ENCODE measurements at places on chromosomes 5 and 9.
A peak's percentile ranks its signal among the peaks of the same experiment; 100 is the strongest.

DNA sequence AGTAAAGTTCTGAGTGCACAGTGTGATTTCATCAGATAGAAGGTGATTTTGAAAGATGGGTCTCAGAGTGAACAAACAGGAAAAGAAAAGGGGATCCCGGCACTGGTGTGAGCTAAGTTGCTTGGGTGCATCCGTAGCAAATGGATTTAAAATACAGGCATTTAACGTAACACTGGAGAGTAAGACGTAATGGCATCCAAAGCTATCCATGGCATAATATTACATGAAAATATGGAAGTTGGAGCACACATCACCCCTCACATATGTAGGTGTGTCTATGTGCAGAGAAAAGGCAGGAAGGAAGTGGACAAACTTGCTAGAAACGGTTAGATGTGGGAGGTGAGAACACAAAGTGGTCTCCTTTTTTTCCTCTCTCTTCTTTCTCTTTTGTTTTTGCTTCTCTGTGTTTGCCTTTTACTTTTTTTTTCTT is 38.2 kb upstream of the SEMA4D start:
- DNase-seq = no peak

GRCh38 chr5:77031891-77032290 is 1.7 kb downstream of the AGGF1 start:
- no peak for DNase-seq

DNA sequence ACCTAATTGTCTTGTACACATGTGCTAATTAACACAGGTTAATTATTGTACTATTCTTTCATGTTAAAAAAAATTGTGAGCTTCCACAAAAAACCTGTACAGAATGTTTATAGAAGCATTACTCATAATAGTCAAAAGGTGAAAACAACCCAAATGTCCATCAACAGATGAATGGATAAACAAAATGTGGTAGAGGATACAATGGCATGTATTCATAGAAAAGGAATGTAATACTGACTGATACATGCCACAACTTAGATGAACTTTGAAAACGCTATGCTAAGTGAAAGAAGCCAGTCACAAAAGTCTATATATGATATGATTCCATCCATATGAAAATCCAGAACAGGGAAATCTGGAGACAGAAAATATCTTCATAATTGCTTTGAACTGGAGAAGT is 25.6 kb downstream of the RRAGA start:
- DNase-seq = no peak

GRCh38 chr5:76175821-76176403 is 92.7 kb downstream of the SV2C start:
- DNase-seq = no peak

- peak; percentile 89 for DNase-seq
These were observed 11.3 kb upstream of the ANGPTL2 start for GRCh38 chr9:127133739-127134167.

DNA sequence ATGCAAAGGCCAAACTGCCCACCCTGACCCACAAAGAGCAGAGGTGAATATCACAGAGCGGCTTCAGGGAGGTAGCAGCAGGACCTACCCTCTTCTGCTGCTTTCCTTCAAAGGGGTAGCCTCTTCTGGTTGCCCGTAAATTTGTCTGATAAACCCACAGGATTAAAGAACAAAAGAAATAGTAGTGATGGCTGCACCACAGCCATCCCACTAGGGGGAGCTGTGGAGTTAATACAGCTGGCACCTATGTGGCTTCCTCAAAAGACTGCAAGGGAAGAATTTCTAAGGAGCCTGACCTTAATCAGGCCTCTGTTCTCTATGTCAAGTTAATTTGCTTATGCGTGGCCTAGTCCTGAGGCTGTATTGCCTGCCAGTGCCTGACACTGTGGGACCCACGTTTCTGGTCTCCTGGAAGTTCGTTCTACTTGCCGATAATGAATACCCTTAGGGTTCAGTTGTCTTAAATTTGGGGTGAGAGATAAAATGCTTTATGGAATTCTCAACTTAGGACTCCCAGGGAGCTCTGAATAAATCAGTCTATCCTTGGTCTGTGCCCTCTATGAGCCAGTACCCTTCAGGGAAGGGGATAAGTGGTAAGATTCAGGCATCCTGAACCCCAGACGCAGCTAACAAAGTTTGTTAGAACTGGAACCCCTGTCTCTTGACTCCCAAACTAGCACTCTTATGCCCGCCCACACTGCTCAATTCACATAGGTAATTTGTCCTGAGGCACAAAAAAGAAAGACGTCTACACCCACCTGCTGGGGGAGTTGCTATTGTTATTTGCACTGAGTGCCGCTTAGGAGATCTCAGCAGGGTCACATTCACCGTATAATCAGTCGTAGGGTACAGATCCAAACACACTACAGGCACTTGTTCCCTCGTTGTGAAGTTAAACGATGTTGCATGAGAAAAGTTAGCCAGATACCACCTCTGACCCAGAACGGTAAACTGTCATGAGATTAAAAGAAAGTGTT is 77.1 kb downstream of the SUSD1 start:
- DNase-seq = peak; percentile 70

DNA sequence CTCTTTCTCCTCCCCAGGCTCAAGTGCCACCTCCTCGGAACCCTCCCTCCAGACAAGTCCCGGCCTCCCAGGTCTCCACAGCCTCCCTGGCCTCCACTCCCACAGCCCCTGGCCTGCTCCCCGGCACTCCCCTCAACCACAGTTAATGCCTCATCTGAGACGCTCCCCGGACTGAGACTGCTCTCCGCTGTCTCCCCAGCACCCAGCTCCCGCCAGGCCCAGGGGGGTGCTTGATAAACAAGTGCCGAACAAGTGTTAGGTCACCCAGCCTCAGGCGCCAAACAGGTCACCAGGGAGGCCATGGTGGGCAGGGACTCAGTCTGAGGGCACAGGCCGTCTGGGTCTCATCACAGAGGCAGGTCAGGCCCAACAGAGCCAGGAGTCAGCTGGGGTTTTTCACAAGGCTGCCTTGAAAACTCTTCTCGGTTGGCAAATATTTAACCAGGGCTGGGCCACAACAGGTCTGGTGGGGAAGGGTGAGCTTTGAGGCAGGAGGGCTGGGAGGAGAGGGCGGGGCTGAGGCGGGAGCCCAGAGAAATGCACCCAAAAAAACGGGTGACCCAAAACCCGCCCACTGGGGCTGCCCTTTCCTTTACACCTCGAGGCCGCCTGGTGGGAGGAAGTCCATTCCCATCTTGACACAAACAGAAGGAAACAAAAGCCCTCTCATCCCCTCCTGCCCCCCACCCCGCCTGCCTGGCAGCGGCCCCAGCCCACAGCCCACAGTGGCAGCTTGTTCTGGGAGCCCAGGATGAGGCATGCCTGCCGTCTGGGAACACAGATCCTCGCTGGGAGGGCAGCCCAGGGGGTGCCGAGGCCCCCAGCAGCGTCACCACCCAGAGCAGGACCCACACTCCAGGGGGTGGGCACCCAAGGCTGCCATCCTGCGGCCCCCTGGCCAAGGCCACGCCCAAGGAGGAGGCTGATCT is 66.6 kb upstream of the STXBP1 start:
- DNase-seq = peak; percentile 81

GRCh38 chr5:43602461-43603343 is at the start of gene NNT:
Gene NNT (plus strand): TSS chr5:43603180. CDS start chr5:43609196, 6,016 bp downstream.
- peak; percentile 90 for DNase-seq

- DNase-seq = no peak
These were observed 58.6 kb upstream of the CTXN3 start for GRCh38 chr5:127590156-127590722.

DNA sequence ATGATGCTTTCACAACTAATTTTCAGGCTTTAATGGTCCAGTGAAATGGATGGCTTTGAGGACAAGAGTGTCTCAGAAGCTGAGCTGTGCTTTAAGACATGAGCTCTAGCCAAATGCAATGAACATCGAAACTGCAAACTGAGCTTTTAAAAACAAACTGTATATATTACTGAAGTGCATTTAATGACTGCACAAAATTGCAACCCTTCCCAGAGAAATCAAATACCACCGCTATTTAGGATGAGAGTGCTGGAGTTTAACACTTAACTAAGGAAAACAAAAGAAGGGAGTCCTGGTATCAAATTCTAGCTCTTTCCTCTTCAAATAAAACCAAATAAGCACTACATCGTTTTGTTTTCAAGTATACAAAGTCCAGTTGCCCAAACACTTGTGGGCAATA is 163.9 kb downstream of the SLF1 start:
- no peak for DNase-seq

GRCh38 chr5:115718927-115719326 is 93.1 kb upstream of the TMED7 start:
- DNase-seq = no peak

- no peak for DNase-seq
These were observed 103.1 kb upstream of the SLC44A1 start for GRCh38 chr9:105141146-105141975.

DNA sequence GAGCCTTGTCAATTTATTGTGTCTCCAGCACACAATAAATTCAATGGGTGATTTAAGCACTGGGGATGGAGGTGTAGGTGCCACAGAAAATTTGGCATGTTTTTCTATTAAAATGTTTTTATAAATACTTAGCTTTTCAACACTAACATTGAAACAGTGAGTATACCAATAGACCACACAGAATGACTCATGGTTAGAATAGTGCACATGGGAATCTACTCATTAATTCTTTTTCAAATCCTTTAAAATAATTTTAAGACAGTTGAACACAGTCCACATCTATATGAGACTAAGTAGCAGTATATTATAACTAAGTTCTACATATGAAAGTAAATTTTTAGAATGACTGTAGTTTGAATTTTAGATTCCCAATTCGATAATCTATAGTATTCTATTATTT is 67.1 kb downstream of the LNPEP start:
- no peak for DNase-seq

- no peak for DNase-seq
These were observed 1.7 kb downstream of the PCDHA10 start for GRCh38 chr5:140857177-140857986.

- DNase-seq = peak; percentile 54
These were observed 198.8 kb downstream of the AUH start for GRCh38 chr9:91162784-91163443.

DNA sequence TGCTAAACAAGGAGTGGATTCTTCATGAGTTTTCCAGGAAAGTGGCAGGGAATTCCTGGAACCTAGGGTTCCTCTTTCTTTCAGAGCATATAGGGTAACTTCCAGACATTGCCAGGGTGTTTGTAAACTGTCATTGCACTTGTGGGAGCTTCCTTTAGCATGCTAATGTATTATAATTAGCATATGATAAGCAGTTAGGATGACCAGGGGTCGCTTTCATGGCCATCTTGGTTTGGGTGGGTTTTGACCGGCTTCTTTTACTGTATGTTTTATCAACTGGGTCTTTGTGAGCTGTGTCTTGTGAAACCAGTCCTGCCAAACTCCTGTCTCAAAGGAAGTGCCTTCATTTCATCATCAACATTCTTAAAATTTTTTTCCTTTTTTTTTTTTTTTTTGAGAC is 11.9 kb upstream of the MELK start:
- DNase-seq = no peak

DNA sequence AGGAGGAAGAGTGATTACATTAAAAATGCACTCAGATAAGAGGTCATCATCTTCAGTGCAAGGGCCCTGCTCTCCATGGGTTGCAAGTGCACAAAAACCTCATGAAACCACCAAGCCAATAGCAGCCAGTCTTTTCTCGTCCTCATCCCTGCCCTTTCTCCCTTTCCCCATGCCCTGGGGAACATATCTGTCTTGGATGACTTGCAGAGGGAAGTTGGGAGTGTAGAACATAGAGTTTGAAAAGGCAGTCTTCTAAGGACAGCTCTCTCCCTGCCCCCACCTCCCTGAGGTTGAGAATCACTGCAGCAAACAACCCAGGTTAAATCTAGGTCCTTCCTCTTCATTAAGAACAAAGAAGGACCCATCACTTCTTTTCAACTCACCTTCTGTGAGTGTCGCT is 22.0 kb downstream of the DDX31 start:
- no peak for DNase-seq

GRCh38 chr5:147162740-147163139 is 72.1 kb upstream of the STK32A start:
- no peak for DNase-seq

DNA sequence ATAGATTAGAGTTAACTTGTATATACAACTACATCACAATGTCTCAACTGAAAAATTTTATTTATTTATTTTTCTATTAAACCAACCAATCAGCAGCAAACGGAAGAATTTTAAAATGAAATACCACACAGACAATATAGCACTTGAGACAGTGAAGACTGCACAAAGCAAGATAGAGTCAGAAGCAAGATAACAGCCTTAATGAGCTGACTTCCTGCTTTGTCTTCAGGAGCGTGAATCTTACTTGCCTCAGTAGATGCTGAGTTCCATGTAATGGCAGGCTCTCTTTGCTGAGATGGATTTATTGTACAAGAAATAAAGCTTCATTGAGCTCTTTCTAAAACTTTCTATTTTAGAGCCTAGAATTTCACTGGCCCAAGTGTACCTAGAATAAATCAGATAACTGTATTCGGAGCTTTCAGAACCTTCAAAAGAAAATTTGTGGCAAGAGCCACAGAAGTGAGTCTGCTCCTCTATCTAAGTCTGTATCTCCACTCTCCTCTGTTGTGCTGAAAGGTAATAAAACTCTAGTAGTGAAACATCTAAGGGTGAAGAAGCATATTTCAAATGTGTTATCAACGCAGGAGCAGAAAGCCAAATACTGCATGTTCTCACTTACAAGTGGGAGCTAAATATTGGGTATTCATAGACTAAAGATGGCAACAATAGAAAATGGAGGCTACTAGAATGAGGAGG is 83.3 kb upstream of the ANKRD55 start:
- DNase-seq = no peak

- no peak for DNase-seq
These were observed 98.7 kb downstream of the EDIL3 start for GRCh38 chr5:84285641-84286637.

DNA sequence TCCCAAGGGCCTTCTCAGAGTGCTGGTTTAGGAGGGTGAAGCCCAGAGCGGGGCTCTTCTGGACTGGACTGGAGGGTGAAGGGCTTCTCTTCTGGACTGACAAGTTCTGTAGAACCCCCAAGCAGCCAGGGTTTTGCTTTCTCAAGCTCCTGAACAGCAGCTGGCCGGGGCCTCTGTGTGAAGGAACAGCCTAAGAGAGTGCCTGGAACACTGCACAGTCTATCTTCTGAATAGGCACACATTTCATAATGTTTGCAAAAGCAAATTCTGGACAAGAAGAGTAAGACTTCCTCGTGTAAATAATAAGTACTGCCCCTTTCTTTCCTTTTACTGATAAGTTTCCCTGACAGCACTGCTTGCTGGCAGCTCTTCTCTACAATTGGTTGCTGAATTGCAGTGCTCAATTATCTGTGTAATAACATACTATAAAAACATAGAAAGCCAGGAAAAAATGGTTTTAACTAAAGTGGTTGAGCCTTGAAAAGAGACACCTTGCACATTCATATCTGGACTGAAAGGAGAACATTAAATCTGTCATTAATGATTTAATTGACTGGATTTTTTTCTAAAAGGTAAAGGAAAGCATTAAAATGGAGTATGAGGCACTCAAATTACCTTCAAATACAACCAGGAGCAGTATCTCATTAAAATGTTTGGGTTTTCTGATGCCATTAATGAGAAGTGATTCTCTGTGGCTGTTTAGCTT is 20.5 kb downstream of the MAST4 start:
- DNase-seq = no peak

GRCh38 chr9:134229466-134230091 is 65.2 kb upstream of the RNU6ATAC start:
- DNase-seq = peak; percentile 19

GRCh38 chr9:125579030-125579932 is 127.7 kb downstream of the MAPKAP1 start:
- no peak for DNase-seq
